ENCODE measurements at places on chromosomes 1 and 21.

GRCh38 chr1:185238447-185238846, 78.6 kb downstream of the IVNS1ABP start:
- no peak for DNase-seq

- DNase-seq, result no peak
These were observed 23.6 kb downstream of the DISP3 start for GRCh38 chr1:11502516-11502915.

GRCh38 chr1:53409233-53409632, 50.0 kb upstream of the DMRTB1 start:
- no peak for DNase-seq

GRCh38 chr1:78003882-78004718, 639 bp upstream of the DNAJB4 start:
- peak; percentile 24 for DNase-seq

DNA sequence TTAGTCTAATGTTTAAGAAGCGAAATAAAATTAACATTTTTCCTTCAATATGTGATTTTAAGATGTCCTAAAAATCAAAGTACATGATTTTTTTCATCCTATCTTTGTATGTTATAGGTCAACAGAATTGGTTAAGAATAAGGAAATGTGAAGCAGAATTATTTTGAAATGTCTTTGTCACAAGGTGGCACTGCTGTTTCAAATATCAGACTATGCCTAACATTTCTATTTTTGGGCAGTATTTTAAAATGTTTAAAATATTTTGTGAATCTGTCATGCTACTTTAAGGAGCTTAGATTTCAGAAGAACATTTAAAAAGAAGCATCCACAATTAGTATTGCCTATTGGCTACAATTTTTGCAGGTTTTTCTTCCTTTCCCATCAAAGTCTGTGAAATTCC, 38.7 kb downstream of the AMY1C start:
- DNase-seq, result no peak

DNA sequence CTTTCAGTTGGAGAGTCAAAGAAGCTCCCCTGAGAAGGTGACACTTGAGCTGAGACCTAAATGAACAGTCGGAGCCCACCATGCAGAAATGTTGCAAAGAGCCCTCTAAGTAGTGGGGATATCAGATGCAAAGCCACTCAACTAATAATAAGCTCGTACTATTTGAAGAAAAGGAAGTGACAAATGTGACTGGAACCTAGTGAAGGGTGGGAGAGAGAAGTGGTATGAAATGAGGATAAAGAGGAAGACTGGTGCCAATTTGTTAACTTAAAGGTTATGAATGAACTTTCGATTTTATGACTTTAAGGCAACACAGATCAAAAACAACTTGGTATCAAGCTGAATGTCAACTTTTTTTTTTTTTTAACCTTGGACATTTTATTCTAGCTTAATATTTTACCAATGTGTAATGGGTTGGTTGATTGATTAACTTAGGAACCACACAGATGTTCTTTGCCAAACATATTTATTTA, 14.7 kb downstream of the LYPLAL1 start:
- no peak for DNase-seq

GRCh38 chr1:37298769-37299168, 175.6 kb upstream of the ZC3H12A start:
- no peak for DNase-seq

GRCh38 chr1:9319208-9319788, 26.6 kb downstream of the SPSB1 start:
- no peak for DNase-seq

- peak; percentile 95 for DNase-seq
These were observed at the start of gene KIF1B for GRCh38 chr1:10209905-10210810. Gene KIF1B, plus strand, starts transcription at chr1:10210570. Its CDS starts 21,759 bp downstream, at chr1:10232329.

- no peak for DNase-seq
These were observed 105.0 kb downstream of the BRINP2 start for GRCh38 chr1:177275736-177276135.

DNA sequence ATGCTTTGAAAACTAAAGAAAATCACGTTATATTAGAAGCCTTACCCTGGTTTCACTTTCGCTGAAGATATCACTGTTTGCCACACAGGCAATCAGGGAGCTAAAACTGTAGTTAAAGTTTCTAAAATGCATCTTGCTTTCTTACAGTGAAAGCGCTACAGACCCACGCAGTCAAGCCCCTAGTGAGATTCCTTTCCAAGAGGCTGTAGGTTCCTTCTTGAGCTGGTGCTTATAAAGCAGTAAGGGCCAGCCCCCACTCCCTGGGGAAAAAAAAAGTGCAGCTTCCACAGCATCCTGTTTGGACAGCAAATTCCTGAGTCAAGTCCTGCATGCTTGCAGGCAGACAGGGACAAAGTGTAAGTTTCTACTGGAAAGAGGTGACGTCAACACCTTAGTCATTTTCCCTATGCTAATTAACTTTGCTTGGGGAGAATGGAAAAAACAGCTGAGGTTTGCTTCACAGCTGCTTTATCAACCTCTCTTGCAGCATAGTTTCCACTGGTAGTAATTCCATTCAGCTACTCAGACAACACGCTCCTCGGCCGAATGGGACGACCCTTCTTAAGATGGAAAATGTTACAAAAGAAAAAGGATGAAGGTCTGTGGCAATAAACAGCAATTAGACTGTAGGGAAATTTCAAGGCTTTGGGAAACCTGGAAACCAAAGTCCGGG, 14.7 kb upstream of the KCNE1 start:
- no peak for DNase-seq

DNA sequence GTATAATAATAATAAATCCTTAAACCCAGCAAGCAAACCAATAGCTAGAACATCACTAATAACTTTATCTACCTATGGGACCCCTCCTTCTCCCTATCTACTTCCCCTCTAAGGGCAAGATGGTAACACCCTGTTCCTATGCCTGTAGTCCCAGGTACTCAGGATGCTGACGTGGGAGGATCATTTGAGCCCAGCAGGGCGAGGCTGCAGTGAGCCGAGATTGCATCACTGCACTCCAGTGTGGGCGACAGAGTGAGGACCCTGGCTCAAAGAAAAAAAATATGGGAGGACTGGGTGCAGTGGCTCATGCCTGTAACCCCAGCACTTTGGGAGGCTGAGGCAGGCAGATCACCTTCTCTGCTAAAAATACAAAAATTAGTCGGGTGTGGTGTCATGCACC, 143.1 kb upstream of the SLC45A1 start:
- no peak for DNase-seq

DNA sequence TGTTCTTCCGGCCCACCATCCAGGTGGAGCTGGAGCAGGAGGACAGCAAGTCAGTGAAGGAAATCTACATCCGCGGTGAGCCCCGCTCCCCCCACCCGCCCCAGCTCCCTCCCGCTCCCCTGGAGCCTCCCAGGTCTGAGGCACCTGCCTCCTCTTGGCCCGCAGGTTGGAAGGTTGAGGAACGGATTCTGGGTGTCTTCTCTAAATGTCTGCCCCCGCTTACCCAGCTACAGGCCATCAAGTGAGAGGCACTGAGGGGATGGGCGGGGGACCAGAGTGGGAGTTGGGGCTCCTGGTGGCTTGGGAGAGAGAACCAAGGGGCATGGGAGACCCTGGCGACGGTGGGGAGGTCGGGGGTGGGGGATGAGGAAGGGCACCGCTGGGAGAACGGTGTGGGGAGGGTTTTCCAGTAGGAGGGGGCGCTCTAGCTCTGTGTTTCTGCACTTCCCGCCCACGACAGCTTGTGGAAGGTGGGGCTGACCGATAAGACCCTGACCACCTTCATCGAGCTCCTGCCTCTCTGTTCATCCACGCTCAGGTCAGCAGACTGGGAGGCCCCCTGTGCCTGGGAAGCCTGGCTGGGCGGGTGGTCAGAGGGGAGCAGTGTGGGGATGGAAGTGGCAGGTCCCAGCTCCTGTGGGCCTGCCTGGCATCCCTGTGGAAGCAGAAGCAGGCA, 4.2 kb downstream of the LRRC71 start:
- DNase-seq, result no peak

DNA sequence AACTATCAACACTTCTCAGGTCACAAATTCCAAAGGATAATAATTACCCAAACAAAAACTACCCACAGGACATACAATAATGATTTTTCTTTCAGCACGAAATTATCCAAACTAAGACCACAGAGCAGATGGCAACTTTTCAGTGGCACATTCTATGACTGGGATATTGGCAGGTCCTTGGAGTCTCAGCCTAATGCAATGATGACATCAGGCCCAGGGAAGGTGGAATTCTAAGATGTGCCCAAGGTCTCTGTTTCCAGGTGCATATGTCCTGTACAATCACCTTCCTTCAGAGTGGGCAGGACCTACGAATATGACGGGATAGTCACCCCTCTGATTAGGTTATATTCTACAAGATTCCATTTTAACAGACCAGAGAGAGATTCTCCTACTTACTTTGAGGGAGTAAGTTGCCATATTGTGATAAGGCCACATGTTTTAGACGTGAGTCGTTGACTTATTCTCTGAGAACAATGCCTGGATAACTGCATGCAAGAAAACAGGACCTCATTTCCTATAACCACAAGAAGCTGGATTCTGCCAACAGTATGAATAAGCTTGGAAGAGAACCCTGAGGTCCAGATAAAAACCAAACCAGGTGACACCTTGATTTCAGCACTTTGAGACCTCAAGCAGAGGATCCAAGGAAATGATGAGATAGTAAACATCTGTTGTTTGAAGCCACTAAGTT, 69.9 kb downstream of the ZC3H11B start:
- DNase-seq, result no peak

GRCh38 chr21:22343303-22343702, 1345.1 kb downstream of the NCAM2 start:
- no peak for DNase-seq

GRCh38 chr1:39788426-39788757, 273 bp downstream of the BMP8B start:
- DNase-seq, result no peak

- no peak for DNase-seq
These were observed 650.9 kb upstream of the ADGRL2 start for GRCh38 chr1:81149649-81150325.

- DNase-seq, result no peak
These were observed 18.2 kb downstream of the ITGB2 start for GRCh38 chr21:44902268-44903049.

GRCh38 chr1:24934310-24935195, 4.5 kb upstream of the RUNX3 start:
- DNase-seq, result no peak

GRCh38 chr1:30806381-30807317, 49.1 kb upstream of the LAPTM5 start:
- no peak for DNase-seq

GRCh38 chr1:202085682-202086373, 36.9 kb upstream of the GPR37L1 start:
- no peak for DNase-seq

GRCh38 chr21:44762221-44763049, 39.2 kb downstream of the UBE2G2 start:
- no peak for DNase-seq

DNA sequence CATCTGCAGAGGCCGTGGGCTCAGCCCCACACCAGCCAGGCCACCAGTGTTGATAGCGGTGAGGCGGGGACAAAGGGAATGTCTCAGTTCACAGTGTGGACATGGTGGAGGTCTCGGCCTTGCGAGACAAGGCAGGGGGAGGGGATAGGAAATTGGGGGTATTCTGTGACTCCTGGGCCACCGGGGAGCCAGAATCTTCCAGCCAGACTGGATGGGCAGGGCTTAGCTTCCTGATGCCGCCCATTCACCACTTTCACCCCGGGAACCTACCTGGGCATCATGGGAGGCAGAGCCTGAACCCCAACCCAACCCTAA, 5.1 kb downstream of the LRRC3 start:
- no peak for DNase-seq

DNA sequence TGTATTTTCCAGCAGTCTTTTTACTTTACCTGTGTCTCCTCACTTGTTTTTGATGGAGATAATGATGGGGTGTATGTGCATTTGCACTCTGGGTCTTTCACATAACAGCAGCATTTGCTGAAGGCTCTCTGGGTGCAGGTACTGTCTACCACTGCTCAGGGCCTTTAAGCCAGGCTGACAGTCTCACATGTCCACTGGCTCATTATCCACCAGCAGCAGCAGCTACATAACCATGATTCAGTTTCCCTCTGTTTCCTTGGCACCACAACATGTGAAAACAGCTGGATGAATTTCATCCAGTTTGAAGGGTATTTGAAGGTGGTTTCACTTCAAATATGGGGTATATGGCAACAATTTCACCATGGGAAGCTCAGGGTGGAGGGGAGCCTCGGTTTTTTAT, 41.2 kb upstream of the ROR1 start:
- no peak for DNase-seq

DNA sequence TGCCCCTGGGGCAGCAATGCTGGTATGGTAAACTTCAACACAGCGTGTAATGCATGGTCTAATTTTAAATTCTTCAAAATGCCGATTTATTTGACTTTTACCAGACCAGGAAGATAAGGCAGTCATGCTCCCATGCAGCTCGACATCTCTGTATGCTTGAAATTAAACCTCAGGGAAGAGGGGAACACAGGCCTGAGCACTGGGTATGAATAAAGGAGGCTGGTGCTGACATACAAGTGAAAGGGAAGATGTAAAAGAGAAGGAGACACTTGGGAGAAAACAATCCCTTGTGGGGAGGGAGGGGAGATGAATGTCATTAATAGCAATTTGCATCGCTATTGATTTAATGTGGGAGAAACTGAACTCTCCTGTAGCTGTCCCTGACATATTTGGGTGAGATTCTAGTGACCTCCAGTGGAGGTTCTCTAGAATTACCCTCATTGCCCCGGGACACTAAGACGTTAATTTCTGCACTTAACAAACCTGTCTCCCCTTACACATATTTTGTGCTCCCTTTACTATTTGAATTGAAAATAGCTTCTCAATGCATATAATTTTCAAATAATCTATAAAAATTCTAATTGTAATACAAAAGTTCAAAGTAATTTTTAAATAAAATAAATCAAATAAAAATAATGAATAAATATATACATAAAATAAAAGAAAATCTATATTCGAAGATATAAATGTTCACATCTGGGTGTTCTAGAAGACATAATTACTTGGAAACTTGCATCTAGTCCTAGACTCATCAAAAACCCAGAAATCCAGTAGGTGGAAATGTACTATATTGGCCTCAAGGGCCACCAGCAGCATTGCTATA, 283.1 kb downstream of the LMX1A start:
- no peak for DNase-seq

- DNase-seq, result no peak
These were observed 58.8 kb downstream of the PUM1 start for GRCh38 chr1:31006747-31007146.

Data from effector CD8-positive, alpha-beta T cell (primary cell).